Fibroblast of the aortic adventitia (primary cell): ENCODE measurements at places on chromosomes 4 and X.

DNA sequence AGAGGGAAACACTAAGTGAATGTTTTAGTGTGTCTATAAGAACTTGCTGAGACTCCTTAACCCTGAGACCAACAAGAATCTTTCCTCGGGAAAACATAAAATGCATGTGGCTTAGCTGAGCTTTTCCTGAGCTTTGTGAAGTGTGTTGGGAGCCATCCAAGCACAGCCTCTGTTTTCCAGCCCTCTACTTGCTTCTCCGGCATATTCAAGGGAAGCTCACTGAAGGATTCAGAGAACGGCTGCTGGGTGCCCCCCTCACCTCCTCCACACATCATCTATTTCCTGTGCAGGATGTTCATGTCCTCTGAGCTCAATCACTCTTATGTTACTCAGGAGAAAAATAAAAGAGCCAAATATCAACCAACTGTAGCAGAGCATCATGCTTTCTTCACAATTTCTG, 492.1 kb downstream of the IL15 start:
- DNase-seq: peak; percentile 53

DNA sequence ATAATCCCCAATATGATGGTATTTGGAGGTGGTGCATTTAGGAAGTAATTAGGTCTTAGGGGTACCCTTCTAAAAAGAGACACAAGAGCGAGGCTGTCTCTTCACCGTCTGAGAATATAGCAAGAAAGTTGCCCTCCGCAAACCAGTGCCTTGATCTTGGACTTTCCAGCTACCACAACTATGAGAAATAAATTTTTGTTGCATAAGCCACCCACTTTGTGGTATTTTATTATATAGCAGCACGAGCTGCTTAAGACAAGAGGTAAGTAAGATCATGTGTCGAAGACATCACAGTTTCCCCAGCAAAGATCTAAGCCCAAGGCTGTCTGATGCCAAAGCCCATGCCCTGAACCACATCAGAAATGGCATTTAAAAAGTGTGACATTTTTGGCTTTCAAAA, 9.6 kb upstream of the EXOSC9 start:
- DNase-seq: no peak

DNA sequence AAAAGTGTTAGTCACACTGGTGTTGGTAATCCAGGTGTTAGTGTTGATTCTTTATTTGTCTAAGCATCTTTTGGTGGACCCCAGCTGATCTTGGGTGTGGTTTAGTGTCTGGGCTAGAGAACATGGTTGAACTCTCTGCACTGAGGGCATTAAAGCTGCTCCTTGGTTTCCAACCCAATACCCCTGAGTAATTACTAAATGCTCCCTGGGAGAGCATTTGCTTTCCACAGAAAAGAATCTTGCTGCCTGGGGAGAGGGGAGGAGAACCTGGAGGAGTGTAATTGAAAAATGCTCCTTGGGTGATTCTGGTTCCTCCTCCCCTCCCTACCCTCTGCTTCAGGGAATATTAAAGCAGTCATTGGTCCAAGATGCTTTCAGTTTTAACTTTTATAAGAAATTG, 3.1 kb downstream of the GUCY1B1 start:
- DNase-seq: no peak

DNA sequence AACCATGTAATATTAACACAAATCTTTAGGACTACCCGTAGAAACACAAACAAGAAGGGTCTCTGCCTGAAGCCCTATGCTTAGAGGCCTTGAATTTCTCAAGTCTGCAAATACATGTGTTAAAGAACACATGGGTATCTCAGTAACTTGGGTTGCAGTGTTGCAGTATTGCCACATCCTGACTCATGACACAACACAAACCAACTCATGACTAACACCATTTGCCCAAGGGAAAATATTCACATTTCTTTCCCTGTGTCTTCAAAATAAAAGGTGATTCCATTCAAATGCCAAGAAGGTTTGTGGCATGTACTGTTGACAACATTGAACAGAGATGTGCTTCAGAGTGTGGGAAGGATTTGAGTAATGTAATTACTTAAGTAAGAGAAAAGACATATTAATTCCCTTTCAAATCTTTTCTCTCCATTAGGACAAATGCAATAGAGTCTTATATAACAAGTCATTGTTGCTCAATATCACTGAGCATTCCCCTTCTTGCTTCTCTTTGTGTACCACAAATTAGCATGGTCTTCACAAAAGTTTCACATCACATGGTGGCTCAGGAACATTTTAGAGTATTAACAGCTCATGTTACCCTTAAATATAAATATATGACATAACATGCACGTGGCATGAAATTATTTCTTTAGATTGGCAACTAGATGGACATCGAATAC, 487.1 kb downstream of the STPG2 start:
- DNase-seq: peak; percentile 81

- DNase-seq: peak; percentile 2
These were observed at the start of gene GLRA2 for GRCh38 chrX:14529290-14529989. Gene GLRA2, plus strand, starts transcription at chrX:14529536. Its CDS starts 522 bp downstream, at chrX:14530058.

GRCh38 chr4:176187624-176188023, 7.8 kb downstream of the SPATA4 start:
- DNase-seq: peak; percentile 2

DNA sequence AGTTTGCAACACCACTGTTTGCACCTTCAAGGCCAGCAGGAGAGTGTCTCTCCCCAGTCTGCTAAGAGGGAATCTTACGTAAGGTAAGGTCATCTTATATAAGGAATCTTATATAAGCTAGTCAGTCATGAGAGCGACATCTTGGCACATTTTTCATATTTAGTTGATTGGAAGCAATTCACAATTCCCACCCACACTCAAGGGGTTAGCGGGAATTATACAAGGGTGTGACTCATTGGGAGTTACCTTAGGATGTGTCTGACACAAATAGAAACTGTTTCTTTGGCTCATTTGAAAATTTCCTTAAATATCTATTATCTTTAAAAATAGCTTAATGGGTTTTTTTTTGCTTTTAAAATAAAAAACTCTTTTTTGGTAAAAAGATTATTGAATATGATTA, 62.1 kb upstream of the GRPR start:
- DNase-seq: no peak

GRCh38 chr4:165992283-165992682, 119.2 kb downstream of the TLL1 start:
- DNase-seq: no peak

GRCh38 chr4:163857903-163858302, 363.4 kb downstream of the TMA16 start:
- DNase-seq: no peak

DNA sequence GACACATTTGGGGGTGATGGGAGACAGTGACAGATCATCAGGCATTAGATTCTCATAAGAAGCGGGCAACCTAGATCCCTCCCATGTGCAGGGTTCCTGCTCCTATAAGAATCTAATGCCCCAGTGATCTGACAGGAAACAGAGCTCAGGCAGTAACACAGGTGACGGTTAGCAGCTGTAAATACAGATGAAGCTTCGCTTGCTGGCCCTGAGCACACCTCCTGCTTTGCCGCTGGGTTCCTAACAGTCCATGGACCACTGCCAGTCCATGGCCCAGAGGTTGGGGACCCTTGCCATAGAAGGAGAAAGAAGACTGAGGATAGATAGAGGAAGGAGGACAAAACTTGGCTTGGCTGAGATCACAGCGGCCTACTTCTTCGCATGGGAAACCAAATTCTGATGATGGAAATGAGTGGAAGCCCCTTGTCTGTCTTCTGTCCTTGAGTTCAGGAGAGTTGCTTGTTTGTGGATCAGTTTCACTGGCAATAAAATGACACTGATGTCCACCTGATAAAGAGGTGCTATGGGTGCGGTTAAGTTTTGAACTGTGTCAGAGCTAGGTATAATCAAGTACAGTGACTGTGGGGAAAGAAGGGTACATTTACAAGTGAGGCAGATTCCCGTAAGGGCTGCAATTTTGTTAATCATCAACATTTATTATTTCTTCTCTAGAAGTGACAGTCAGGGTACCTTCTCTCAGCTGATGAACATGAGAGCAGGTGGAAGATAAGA, 1.7 kb upstream of the TIFA start:
- DNase-seq: no peak

DNA sequence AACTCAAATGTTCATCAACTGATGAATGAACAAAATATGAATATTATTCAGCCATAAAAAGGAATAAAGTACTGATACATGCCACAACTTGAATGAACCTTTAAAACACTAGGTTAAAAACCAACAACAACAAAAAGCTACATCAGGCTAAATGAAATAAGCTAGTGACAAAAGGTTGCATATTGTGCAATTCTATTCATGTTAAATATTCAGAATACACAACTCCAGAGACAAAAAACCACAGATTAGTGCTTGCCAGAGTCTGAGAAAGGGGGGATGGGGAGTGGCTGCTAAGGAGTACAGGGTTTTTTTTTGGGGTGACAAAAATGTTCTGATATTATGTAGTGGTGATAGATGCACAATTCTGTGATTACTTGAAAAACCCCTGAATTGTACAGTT, 58.5 kb downstream of the HAUS3 start:
- DNase-seq: peak; percentile 37

DNA sequence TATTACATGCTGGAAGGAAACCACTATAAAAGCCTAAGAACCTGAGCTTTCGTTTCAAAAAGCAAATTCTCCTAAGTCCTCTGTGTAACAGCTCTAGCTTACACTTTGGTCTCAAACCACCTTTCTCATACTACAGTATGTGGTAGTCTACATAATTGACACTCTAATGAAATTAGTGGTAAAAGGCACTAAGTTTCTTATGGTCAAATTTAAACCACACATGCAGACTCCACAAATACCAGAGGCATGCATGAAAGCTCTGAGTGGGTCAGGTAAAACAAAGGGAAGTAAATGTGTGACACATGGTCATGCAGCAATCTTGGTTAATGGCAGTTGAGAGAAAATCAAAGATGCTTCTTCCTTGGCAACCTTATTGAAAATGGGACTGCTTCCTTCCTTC, 187.8 kb downstream of the CCNG2 start:
- no peak for DNase-seq

- no peak for DNase-seq
These were observed 146.8 kb downstream of the HMGN5 start for GRCh38 chrX:81054904-81055303.

DNA sequence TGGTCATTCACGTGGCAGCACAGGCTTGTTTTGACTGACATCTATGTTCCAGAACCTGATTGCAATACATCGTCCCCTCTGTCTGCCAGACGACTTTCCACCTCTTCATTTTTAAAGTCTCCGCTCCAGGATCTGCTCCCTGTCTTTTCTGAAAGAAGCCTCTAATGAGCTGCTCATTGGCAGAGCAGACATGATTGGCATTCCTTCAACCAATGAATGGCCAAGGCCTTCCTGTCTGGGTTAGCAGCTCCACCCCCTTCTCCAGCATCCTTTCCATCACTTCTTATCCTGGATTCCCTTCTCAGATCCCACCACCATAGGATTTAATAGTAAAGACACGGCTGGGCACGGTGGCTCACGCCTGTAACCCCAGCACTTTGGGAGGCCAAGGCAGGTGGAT, 202.7 kb upstream of the KLF3 start:
- no peak for DNase-seq

DNA sequence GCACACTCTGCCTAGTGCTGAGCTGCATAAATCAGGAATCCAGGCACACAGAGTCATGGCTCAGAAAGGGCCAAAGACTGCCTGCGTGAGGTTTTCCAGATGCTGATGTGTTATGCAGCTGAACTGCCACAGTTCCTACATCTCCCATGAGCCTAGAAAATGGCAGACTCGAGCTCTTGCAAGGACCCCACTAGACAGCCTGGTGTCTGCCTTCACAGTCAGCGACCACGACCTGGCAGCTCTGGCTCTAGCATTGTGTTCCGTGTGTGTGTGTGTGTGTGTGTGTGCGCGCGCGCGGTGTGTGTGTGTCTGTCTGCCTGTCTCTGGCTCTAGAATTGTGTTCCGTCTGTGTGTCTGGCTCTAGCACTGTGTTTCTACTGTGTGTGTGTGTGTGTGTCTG, 203.6 kb upstream of the AGTR2 start:
- DNase-seq: peak; percentile 18

GRCh38 chr4:170278460-170278859, 188.7 kb upstream of the AADAT start:
- DNase-seq: no peak

DNA sequence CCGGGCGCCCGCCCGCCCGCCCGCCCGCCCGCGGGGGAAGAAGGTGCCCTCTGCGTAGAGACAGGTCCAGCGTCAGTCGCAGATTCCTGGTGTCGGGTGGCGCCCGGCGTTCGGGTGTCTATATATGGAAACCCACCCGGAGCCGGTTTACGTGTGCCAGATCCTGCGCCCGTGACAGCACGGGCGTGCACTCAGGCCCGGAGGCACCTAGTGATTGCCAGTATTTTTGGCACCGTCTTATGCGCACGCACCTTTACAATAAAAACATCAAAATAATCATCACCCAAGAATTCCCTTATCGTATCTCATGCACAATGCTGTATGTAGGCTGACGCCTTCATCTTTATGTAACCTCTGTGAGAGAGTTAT, 519 bp downstream of the SLC25A4 start:
- peak; percentile 36 for DNase-seq

DNA sequence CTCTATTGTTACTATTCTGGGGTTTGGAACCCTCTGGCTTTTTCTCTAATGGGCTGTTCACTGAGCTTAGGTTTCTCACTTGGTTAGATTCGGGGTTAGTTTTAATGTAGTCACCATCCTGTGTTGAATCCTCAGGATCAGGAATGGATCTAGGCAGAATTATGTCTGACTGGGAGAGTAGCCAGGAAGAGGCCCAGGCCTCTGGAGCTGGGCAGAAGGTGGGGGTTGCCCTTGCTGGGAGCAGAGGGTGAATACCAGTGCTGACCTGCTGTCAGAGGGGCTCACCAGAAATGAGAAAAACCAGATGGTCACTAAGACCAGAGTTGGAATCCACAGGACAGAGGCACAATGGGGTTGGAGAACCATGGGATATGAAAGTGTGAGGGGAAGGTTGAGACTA, 126.6 kb upstream of the SLC4A4 start:
- DNase-seq: peak; percentile 73

GRCh38 chr4:24413311-24413784, 171.0 kb downstream of the DHX15 start:
- no peak for DNase-seq

- peak; percentile 56 for DNase-seq
These were observed 76.9 kb downstream of the CAMK2D start for GRCh38 chr4:113684534-113685091.

DNA sequence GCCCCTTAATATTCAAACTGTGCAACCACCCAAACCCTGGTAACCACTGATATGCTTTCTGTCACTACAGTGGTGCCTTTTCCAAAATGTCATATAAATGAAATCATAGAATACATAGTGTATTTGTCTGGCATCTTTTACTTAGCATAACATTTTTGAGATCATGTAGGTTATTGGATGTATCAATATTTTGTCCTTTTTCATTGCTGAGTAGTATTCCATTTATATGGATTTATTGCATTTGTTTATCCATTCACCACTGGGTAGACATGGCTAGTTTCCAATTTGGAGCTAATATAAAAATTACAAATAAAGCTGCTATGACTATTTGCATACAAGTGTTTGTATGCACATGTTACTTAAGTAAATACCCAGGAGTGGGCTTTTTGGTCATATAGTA, 121.6 kb downstream of the TMEM144 start:
- DNase-seq: no peak

- DNase-seq: no peak
These were observed 444.6 kb downstream of the STIM2 start for GRCh38 chr4:27305246-27305645.
